ENCODE measurements at places on chromosomes 3 and 15. TPM values are rescaled to one million over a fixed set of nuclear protein-coding genes. Genes with fewer than 3 reads are reported as not detected.

Gene NR2E3
- not detected for total RNA-seq

Gene ACKR2
- total RNA-seq = 10.4 TPM

Gene TNFAIP8L3
- total RNA-seq = 6.3 TPM

Gene TRPM7
- total RNA-seq = 62.8 TPM

Gene JMJD7
- not detected for total RNA-seq

Gene ERC2
- 33.5 TPM for total RNA-seq

Gene CPLX3
- total RNA-seq = 0.72 TPM

Gene TNNC1
- 2.2 TPM for total RNA-seq

Data from umbilical cord (tissue), 2 donors.